Stomach (tissue), 19 donors: ENCODE measurements at places on chromosomes 5 and 9. TPM values are rescaled to one million over a fixed set of nuclear protein-coding genes. Genes with fewer than 3 reads are reported as not detected.

Gene ZDHHC11B
- 42.4 TPM for total RNA-seq

Gene PLAC8L1
- not detected for total RNA-seq

Gene ANKRD34B
- total RNA-seq = not detected

GRCh38 chr9:33180526-33181184 is 13.5 kb upstream of the B4GALT1 start:
- no peak for DNase-seq

DNA sequence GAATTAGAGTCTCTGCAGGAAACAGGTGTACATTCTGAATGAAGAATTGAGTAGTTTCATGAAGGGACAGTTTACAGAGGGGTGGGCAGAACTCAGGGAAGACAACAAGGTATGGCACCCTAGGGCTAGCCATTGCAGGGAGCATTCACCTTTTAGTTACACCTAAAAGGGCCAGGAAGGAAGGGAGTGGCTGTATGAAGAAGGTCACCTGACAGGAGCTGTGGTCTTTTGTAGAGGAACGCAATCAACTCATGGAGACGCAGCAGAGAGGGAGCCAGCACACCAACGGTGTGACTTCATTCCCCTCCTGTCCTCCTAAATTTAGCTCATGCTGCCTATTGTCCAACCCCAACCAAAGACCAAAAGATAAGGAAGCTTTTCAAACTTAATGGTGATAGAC is 12.7 kb upstream of the ZCCHC7 start:
- no peak for DNase-seq

GRCh38 chr9:33124751-33125381 is 42.3 kb downstream of the B4GALT1 start:
- DNase-seq = no peak

- no peak for DNase-seq
Measured at GRCh38 chr5:9977070-9977469, 272.6 kb downstream of the ATPSCKMT start.

DNA sequence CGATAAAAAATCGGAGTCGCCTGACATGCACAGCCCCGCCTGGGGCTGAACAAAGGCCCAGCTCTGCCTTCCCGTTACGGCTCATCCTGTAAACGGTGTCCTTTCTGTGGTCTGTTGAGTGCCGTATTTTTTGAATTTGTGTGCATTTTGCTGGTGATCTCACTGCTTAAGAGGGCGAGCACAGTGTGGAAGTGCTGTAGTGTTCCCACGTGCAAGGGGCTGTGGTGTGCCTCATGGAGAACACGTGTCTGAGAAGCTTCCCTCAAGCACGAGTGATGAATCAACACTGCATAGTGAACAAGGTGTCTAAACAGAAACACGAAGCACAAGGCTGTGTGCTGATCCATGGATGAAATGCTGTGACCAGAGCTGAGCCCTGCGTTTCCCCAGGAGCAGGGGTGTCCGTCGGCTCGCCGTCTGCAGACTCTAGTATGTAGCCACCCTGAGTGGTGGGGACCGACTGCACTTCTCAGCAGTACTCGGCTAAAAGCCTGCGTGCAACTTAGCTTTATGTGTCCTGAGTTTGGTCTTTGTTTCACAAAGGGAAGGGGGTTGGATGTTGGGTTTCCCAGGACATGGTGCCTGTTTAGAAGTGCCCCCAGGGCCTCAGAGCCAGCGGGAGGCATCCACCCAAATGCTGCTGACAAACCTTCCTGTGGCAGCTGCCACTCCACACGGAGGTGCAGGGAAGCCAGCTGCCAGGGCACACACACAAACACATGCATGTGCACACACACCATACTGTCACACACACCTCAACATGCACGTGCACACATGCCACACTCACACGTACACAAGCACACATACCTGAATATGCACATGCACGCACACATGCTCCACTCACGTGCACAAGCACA is 77.2 kb upstream of the IRX4 start:
- no peak for DNase-seq

DNA sequence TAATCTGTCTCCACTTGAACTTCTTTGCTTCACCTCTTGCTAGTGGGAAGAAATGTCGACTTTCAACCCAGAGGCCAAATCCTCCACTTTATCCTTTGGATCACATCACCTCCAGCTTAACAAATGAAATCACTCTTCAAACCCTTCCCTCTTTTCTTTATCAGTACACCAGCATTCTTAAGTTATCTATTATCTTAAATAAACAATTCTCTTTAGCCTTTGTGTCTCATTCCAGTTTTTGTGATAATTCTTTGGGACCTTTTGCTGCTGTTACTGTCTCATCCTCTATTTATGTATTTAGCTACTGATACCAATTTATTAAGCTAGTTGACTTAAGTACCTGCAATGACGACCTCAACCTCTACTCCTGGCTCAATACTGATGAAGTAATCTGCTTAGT is 28.1 kb upstream of the FBN2 start:
- no peak for DNase-seq
